ENCODE measurements at places on chromosomes 11 and 22. TPM values are rescaled to one million over a fixed set of nuclear protein-coding genes. Genes with fewer than 3 reads are reported as not detected.

PGM2L1 gene
- 1.6 TPM for total RNA-seq

PAX6 gene
- not detected for total RNA-seq

C11orf65 gene
- total RNA-seq, result 1.1 TPM

OR8D1 gene
- not detected for total RNA-seq

OR10D3 gene
- total RNA-seq, result not detected

MMP1 gene
- 0.18 TPM for total RNA-seq

MRGPRX3 gene
- not detected for total RNA-seq

C11orf58 gene
- total RNA-seq, result 146 TPM

C11orf98 gene
- 88.6 TPM for total RNA-seq

CCDC87 gene
- total RNA-seq, result under 0.01 TPM

OR2AT4 gene
- not detected for total RNA-seq

GNAZ gene
- total RNA-seq, result 0.58 TPM

CCDC15 gene
- 8.0 TPM for total RNA-seq

EIF4ENIF1 gene
- 7.2 TPM for total RNA-seq

GSTT2 gene
- total RNA-seq, result 1.2 TPM

PDGFD gene
- 4.3 TPM for total RNA-seq

HPX gene
- total RNA-seq, result not detected

LRRC32 gene
- 6.9 TPM for total RNA-seq

CHRM4 gene
- total RNA-seq, result 0.35 TPM

RAG1 gene
- 0.89 TPM for total RNA-seq

JAML gene
- total RNA-seq, result not detected

NPAS4 gene
- total RNA-seq, result not detected

SLCO2B1 gene
- total RNA-seq, result not detected

ZNRD2 gene
- 80.5 TPM for total RNA-seq

LAMTOR1 gene
- total RNA-seq, result 225 TPM

LRRC4C gene
- total RNA-seq, result not detected

MUC6 gene
- total RNA-seq, result not detected

RASSF10 gene
- total RNA-seq, result not detected
